ENCODE measurements at places on chromosomes 1 and 21. TPM values are rescaled to one million over a fixed set of nuclear protein-coding genes. Genes with fewer than 3 reads are reported as not detected.

DNA sequence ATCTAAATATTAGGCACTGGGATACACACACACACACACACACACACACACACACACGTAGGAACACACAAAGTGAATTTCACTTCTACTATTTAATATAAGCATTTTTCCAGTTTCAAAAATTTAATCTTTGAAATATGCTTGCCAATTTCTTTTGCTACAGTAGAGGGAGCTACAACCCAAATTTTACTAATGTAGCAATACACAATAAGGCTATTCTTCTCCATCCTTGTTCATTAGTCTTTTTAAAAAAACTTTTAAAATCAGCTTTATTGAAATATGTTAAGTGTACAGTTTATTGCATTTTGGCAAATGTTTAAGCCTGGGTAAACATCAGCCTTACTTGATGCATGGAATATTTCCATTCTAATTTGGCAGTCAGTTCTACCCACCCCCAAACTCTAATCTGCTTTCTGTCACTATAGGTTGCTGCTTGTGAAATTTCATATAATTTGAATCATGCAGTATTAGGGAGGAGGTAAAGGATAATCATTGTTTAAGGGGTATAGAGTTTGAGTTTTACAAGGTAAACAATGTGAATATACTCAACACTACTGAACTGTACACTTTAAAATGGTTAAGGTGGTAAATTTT, 93.0 kb upstream of the TENT5C start:
- DNase-seq, result no peak
- H3K4me1 ChIP-seq, result peaks cover 2% of the 10 kb centered on the region
- H3K27ac ChIP-seq, result no peak overlapping the region
- H3K4me3 ChIP-seq, result no peak overlapping the region
- H3K27me3 ChIP-seq, result no peaks in the 10 kb centered on the region

DNA sequence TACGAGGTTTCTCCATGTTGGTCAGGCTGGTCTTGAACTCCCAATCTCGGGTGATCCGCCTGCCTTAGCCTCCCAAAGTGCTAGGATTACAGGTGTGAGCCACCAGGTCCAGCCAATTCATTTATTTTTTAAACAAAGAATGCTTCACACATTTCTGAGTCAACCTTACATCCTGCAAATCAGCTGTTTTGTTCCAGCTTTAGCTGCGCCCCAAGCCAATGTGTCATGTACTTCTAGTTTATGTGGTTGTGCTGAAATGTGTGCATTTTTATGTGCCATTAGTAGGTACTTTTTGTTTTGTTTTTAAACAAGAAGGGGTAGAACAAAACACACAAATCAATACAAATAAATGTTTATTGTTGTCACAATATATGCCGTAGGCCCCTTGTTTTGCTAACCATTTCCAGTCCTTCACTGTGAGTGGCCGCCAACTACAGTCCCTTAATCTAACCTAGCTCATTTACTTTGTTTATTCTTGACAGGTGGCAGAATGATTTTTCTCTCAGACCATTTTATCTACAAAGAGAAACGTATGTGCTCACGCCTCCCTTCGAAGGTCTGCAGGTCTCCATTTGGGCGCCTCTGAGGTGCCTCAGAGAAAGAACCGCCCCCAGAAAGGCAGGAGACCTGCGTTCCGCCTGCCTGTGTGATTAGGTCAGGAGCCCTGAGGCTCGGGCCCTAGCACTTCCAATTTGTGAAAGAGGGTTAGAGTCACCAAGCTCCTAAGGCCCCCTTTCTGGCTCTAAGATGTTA, 2.8 kb upstream of the CASQ2 start:
- H3K4me1 ChIP-seq, result no peaks in the 10 kb centered on the region
- no peak overlapping the region for H3K27ac ChIP-seq
- H3K27me3 ChIP-seq, result peaks cover 21% of the 10 kb centered on the region
- no peak overlapping the region for H3K4me3 ChIP-seq
- no peaks in the 10 kb centered on the region for H3K36me3 ChIP-seq
- no peak for DNase-seq

DNA sequence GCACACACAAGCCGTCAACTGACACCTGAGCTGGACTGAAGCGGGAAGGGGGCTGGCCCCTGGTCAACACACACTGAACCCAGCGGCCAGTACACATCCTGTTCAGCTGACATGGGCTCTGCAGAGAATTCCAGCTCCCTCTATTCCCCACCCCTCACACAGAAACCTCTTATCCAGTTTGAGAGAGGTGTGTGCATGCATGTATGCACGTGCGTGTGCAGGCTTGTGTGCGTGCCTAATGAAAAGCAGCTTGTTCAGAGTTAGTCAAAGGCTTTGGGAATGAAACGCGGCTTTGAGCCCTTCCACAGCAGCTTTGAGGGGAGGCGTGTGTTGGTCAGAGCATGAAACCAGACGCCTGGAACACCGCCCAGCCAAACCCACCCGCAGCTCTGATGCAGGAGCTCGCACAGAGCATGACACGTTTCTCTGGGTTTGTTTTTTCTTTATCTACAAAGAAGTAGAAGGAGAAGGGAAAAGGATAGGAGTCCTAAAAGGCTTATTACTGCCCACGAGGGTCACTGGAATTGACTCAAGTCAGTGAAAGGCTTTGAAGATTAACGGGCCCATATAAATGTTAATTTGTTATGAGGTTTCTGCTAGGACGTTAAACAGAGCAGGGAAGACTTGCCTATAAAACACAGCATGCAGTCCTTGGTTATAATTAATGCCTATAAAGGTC, 184.2 kb downstream of the ETS2 start:
- no peak for DNase-seq
- H3K27ac ChIP-seq, result no peak overlapping the region
- H3K36me3 ChIP-seq, result no peaks in the 10 kb centered on the region
- peaks cover 19% of the 10 kb centered on the region for H3K4me1 ChIP-seq
- H3K27me3 ChIP-seq, result peaks cover 4% of the 10 kb centered on the region

DNA sequence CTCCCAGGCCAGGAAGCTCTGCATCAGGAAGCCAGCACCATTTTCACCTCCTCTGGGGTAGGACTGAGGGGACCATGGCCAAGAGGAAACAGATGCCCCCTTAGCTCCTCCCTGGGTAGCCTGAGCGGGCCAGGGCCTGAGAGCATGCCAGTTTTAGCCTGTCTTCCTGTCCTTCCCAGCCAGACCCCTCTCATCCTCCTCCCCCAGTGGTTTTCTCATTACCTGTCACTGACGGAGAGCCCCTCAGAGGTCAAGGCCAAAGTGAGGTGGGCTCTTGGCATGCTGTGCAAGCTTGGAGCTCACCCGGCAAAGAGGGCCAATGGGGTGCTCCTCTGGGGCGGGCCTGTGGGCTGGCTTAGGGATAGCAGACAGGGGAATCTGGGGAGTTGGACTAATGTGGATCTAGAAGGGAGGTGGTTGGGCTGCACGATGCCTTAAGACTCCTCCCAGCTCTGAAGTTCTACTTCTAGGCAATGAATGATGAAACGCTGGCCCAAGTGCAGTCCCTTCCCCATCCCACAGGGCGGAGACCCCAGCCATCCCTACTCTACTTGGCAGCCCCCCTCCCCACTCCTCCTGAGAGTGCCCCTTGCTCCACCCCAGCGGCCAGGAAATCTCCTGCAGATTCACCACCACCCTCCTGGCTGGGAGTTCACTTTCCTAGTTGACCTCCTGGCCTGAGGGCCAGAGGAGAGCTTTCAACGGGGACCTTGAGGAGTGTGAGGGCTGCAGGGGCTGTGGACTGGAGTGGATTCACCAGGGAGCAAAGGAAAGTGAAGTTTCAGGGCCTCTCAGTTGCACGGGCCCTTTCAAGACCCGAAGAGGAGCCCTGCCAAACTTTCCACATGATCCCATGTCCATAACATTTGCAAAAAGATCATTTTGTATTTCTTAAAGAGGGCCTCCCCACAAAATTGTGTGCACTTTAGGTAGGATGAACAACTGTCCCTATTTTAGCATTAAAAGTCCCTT, 9.4 kb upstream of the LMNA start:
- no peak for DNase-seq
- H3K27ac ChIP-seq, result peak overlapping the region; percentile 78
- peaks cover 45% of the 10 kb centered on the region for H3K4me1 ChIP-seq
- no peaks in the 10 kb centered on the region for H3K36me3 ChIP-seq
- peak overlapping the region; percentile 51 for H3K4me3 ChIP-seq

DNA sequence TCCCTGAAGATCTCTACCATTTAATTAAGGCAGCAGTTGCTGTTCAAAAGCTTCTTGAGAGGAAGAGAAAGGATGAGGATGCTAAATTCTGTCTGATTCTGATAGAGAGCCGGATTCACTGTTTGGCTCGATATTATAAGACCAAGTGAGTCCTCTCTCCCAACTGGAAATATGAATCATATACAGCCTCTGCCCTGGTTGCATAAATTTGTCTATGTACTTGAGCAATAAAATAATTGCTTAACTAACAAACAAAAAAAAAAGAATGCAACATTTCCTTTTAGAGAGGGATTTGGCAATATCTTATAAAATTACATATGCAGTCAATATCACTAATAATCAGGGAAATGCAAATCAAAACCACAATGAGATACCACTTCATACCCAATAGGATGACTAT, 26.8 kb downstream of the ALDH9A1 start:
- no peaks in the 10 kb centered on the region for H3K27me3 ChIP-seq
- H3K36me3 ChIP-seq, result peaks cover 68% of the 10 kb centered on the region
- DNase-seq, result no peak
- no peak overlapping the region for H3K4me3 ChIP-seq
- no peak overlapping the region for H3K27ac ChIP-seq
- H3K4me1 ChIP-seq, result peaks cover 10% of the 10 kb centered on the region

- no peaks in the 10 kb centered on the region for H3K27me3 ChIP-seq
- H3K27ac ChIP-seq, result peak overlapping the region; percentile 76
- peaks cover 47% of the 10 kb centered on the region for H3K4me1 ChIP-seq
- peaks cover 83% of the 10 kb centered on the region for H3K36me3 ChIP-seq
Observed at GRCh38 chr1:212769459-212770167, 22.0 kb downstream of the NSL1 start.

DNA sequence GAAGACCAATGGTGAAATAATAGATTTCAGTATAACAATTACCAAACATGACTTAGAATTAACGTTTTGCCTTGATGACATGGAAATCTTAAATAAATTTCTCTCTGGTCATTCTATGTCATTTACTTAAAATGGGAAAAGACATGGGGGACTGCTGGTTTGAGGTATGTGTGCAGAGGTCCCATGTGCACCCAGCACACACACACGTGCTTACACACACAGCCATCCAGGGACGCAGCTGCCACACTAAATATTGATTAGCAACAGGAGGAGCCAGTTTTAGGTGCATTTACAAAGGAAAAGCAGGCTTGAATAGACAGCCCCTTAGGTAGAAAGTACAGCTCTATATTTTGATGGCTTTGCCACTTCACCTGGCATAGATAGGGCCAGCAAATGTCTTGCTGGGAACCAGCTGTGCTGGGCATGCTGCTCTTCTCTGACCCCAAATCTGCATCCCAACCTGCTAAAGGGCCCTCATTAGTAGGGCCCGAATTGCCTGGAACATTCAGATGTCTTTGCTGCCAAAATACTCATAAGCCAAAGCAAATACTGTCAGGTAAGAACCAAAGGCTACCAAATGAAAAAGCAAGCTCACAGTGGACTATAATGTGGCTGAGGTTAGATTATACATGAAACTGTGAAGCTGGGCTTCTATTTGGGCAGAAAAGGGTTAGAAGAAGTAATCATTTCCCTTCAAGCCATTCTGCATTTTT, 399.9 kb downstream of the HHAT start:
- H3K4me1 ChIP-seq, result peaks cover 3% of the 10 kb centered on the region
- H3K27ac ChIP-seq, result no peak overlapping the region
- peaks cover 3% of the 10 kb centered on the region for H3K27me3 ChIP-seq
- H3K4me3 ChIP-seq, result no peak overlapping the region

GRCh38 chr1:156154317-156154749, 948 bp downstream of the SEMA4A start:
- peak; percentile 71 for DNase-seq
- peaks cover 71% of the 10 kb centered on the region for H3K4me1 ChIP-seq
- H3K36me3 ChIP-seq, result peaks cover 19% of the 10 kb centered on the region

- no peaks in the 10 kb centered on the region for H3K36me3 ChIP-seq
- no peak overlapping the region for H3K27ac ChIP-seq
- no peak overlapping the region for H3K4me3 ChIP-seq
- peaks cover 2% of the 10 kb centered on the region for H3K4me1 ChIP-seq
Observed at GRCh38 chr1:227841096-227841495, 25.6 kb downstream of the PRSS38 start.

DNA sequence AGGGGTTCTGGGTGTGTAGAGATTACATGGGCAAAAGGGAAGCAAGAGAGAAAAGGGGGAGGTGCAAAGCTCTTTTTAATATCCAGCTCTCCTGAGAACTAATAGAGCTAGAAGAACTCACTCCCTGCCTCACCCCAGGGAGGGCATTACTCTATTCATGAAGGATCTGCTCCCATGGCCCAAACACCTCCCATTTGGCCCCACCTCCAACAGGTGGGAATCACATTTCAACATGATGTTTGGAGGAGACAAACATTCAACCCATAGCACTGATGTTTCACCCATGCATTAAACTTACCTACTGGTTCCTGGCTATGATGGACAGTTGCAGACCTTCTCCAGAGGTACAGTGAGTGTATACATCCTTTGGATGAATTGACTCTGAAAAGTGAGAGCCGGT, 7.3 kb upstream of the JUN start:
- DNase-seq, result no peak
- H3K27ac ChIP-seq, result no peak overlapping the region
- no peak overlapping the region for H3K4me3 ChIP-seq

DNA sequence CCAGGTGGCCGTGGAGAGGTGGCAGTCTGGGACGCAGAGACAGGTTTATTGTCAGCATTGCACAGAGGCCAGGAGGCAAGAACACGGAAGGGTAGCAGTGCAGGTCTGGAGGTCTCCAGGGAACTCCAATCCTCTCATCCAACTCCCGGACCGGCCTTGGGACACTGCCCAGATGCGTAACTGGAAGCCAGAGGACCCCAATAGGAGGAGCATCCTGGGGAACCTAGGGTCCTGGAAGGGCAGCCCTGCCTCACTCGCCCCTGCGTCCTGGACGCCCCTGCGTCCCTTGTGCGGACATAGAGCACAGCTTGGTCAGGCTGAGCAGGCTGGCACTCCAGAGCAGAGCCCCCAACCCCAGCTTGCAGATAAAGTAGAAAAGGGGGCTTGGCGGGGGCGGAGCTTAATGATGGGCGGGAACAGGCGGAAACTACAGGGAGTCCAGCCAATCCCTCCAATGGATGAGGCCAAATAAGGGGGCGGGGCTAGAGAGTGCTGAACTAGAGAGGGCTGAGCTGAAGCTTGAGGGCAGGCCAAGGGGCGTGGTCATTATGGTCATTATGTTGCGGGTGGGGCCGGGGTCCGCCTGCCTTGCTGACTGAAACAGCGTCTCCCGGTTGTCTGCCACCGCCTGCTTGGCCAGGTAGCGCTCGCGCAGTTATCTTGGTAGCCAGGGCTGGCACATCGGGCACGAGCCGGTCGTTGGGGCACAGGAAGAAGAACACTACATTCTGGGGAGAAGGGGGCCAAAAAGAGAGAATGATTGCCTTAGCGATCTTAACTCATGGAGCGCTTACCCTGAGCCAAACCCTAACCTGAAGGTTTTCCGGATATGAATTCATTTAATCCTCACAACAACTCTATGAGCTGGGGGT, 3.7 kb upstream of the ARHGEF19 start:
- H3K4me1 ChIP-seq, result peaks cover 39% of the 10 kb centered on the region
- H3K27me3 ChIP-seq, result peaks cover 6% of the 10 kb centered on the region
- DNase-seq, result peak; percentile 78
- no peaks in the 10 kb centered on the region for H3K36me3 ChIP-seq

FABP3 gene
- not detected for total RNA-seq

GRHL3 gene
- not detected for total RNA-seq

RPL5 gene
- total RNA-seq, result 748 TPM

PTGER3 gene
- 0.12 TPM for total RNA-seq

CTSK gene
- total RNA-seq, result 5.8 TPM

All from activated CD4-positive, alpha-beta T cell treated with anti-CD3 and anti-CD28 coated beads, Interleukin-2, amount 10 ng/mL, durations not matched to agents 7 days and 5 days (primary cell).